ENCODE measurements at places on chromosomes 7 and 10.

- DNase-seq, result no peak
Measured at GRCh38 chr7:131186816-131187215, 140.9 kb upstream of the MKLN1 start.

DNA sequence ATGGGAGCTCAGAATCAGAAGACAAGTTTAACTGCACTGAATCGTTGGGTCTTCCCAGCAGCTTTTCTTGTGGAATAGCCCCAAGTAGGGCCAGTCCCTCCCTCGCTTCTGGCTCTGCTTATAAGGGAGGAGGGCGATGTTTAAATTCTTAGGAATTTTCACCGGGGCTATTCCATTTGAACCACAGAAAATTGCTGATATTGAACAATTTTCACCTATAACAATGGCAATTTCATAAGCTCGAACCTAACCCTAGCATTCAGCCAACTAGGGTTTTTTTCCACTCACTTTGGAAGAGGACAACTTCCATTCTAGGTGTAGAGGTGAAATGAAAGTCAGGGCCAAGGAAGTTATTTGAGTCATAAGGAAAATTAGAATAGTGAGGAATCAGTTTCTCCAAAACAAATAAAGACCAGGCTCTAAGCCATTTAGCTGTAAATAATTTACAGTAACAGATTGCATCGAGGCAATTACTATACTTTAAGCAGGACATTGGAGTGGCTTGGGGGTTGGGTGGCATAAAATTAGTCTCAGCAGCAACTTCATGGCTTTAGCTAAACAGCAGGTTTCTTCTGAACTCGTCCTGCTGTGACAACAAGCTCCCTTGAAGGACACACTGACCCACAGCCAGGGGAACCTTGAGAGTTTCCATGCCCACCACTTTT, 1.5 kb upstream of the ATP6V0A4 start:
- DNase-seq, result no peak

GRCh38 chr7:148397551-148397950, 193.0 kb upstream of the C7orf33 start:
- no peak for DNase-seq

- no peak for DNase-seq
Measured at GRCh38 chr10:63593576-63593975, 72.4 kb downstream of the REEP3 start.

GRCh38 chr7:158028971-158029370, 558.7 kb downstream of the PTPRN2 start:
- no peak for DNase-seq

DNA sequence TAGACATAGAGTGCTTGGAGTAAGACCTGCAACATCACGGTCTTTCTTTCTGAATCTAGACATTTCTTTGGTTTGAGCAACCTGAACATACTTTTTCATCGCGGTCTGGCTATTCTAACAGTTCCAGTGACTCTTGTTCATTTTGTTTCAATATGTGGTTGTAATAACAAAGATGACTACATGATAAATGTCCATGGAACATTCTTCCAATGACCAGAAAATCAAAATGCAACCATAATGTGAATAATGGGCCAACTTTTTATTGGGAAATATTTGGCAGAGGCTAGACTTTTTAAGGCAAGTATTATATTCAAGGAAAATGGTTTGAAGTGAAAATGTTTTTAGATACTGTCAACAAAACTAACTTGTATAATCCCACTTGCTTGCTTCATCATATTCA, 282.5 kb downstream of the INHBA start:
- no peak for DNase-seq

DNA sequence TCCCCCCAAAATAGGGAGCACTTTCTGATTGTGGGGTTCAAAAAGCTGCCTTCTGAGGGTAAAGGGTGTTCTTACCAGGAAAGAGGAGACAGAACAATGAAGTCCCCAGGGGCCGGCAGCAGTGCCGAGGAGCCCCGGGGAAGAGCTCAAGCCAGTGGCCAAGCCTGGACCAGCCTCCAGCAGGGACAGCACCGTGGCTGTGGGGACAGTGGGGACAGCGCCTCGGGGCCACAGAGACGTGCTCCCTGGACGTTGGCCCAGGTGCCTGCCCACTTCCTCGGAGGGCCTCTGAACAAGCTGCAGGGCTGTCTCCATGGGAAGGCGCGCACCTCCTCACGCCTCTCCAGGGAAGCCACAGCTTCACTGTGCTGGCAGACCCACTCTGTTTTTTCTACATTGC, 312.6 kb downstream of the PTPRN2 start:
- no peak for DNase-seq

DNA sequence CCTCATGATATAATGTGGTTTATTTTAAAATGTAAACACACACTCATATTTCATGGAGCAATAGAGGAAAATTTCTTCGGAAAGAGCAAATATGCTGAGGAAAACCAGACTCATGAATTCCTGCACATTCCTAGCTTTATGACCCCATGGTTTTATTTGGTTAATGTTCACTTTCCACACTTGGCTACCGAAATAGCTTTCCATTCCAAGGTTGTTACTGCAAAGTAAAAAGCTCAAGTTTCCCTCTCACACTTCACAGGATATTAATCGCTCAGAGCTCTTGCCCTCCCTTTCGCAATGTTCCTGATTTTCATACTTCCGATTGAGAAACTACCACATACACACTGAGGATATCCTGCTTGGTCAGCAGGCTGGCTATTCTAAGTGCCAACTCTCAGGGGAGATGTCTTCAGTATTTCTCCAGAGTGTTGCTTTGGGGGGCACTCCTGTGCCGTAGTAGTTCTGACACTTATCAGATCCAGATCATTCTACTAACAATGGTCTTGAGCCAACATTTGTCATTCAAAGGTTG, 77.5 kb upstream of the STEAP1B start:
- DNase-seq, result no peak

DNA sequence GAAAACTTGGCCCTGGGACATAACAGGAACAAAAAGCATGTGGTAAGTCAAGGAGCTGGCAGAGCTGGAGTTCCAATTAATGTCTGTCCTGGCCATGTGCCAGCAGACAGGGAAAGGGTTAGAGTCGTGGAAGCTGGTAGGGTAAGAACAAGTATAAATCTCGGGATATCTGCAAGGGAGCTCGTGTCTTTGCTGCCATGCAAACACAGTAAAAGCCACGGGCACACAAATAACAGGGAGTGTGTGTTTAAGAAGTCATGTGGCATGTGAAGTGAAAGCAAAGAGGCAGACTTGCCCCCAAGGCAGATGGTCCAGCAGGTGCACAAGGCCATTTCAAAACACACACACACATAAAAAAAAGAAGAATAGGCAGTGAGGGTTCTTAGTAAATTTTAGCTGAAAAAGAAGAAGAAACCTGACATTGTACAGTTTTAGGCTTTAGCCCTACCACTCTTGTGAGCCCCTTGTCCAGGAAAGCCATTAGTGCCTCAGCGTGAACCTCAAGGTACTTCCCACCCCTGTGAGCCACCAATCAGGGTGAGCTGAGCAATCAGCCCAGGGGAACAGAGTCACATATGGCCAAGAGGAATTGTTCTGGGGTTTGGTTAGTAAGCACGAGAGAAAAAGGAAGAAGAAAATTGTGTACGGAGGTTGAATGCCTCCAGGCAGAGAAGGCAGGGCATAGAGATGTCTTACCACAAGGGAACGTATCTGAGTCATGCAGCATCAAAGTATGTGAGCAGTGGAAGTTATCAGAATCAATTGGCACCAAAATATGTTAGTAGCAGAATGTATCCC, 32.8 kb upstream of the ARHGAP12 start:
- no peak for DNase-seq

GRCh38 chr7:37448011-37448635, 541 bp downstream of the ELMO1 start:
- peak; percentile 4 for DNase-seq

GRCh38 chr7:936386-937054, 18.0 kb downstream of the ADAP1 start:
- no peak for DNase-seq

- DNase-seq, result no peak
Measured at GRCh38 chr10:24465124-24465874, 256.4 kb downstream of the KIAA1217 start.
